ENCODE measurements at places on chromosomes 11 and 22.

GRCh38 chr22:28208036-28208435, 289.0 kb upstream of the PITPNB start:
- no peak for DNase-seq

DNA sequence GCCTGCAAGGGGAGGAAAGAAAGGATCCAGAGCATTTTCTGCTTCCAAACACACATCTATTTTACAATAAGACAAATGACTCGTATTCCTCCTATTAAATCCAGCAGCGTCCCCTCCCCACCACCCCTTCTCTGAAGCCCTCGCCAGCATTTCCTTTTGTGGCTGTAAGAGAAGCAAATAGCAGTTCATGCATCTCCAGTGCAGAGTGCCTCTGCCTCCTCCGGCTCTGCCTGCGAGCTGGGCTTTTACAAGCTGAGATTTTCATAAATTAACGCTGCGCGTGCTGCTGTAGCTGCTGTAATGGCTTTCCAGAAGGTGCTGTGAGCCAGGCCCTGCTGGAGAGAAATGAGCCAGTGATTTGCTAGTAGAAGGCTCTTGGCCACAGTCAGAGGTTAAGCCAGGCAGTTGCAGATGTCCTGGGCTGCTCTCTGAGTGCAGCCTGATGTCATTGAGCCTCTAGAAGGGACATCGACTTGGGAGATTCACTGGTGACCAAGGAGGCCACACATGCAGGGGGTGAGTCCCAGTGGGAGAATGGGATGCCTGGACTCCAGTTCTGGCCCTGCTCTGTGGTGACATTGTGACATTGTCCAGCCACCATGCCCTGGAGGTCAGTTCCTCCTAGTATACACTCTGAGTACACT, 134.5 kb upstream of the NAV2 start:
- no peak for DNase-seq

- no peak for DNase-seq
Measured at GRCh38 chr22:49737101-49737551, 90.5 kb downstream of the BRD1 start.

DNA sequence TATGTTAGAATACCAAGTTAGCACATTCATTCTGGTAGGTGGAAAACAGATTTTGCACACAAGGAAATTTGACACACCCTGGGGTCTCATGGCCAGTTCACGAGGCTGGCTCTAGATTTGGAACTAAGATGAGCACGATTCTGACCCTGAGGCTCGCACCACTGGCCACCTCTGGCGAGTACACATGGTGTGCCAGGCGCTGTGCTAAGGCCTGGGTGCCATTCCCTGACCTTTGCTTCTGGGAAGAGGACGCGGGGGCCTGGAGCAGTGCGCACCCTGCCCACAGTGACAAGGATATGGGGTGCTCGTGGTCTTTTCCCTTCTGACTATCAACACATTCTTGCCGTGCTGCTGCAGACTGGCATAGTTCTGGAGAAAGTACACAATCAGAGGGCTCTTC, 29.5 kb upstream of the DMC1 start:
- no peak for DNase-seq

DNA sequence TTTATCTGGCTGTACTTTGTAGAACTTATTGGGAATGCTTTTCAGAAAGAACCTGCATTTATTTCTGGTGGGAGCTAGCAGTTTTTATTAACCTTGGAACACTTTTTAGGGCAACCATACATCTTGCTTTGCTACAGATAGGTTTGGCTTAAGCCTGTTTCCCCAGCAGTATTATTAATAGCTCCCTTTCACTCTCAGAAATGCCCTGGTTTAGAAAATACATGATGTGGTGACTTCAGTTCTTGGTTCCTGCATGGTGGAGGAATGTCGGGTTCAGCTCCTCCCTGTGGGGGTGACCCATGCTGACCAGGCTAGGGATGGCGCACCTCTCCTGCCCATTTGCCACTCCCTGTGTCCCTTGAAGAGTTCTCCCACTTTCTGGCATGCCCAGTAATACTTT, 28.2 kb downstream of the ZBED4 start:
- DNase-seq, result no peak

DNA sequence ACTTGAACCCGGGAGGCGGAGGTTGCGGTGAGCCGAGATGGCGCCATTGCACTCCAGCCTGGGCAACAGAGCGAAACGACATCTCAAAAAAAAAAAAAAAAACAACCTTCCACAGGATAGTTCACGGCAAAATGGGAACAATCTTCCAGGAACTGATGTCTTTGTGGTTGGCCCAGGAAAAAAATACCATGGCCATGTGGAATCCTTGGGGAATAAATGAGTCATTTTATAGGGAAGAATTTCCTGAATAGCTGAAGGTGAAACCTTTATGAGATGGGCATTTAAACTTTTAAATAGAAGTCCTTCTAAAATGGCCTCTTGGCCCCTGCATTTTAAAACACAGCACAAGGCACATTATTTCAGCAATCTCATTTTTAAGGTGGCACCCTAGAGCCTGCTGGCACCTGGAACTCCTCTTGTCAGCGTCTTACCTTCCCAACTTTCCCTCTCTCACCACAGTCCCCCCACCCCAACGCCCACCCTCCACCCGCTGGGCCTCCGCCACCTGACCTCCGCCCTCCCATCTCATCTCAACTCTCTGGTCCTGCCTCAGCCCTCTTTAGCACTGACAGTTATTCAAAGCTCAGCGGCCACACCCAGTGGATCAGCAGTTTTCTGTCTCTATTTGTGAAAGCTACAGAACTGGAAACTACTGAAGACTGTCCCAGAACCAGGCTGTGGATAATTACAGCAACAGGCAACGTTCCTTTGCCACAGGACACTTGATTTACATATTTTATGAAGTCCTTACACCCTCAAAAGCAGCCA, 43.1 kb downstream of the SCGB1A1 start:
- DNase-seq, result no peak

DNA sequence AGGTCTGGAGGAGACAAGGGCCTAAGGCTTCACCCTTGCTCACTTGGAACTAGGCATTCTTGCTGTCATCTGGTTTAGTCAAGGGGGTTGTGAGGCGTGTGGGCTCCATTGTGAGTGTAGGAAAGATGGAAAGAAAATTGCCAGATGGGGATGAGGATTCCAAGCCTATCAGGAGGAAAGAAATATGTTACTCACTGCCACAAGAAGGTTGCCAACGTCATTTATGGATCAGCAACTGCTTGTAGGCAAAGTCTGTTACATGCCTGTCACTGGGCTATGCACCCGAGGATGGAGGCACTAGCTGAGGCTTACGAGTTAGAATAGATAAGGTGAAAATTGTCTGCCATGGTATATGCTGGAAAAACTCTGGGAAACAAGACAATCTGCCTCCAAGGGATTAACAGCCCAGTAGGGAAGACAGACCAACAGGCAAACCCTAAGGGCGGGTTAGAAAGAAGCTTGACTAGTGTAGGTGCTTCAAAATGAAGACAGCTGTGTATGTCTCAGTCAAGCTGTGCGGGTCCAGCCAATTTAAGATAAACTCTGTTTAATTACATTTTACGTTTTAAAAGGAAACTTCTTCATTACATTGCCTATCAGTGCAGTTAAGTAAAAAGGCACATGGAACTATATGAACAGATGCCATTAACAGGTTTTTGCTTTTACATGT, 47.4 kb downstream of the SNX19 start:
- no peak for DNase-seq

DNA sequence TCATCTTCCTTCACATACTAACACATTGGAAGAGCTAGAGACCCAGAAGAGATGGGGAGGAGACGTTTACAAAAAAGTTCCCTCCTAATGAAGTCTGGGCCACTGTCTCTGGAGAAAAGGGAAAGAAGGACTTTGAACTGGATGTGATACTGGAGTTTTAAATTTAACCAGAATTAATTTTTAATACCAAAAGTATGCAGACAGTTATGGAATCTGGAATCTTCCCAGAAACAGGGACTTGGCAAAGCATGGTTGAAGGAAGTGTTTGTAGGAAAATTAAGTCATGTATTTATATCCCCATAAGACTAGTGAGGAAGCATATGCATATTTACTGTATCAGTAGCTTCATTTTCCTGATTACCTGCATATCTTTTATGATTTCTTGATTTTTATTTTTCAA, 215.5 kb downstream of the TTC28 start:
- no peak for DNase-seq

GRCh38 chr11:117823294-117823945, 1.1 kb downstream of the FXYD2 start:
- no peak for DNase-seq

GRCh38 chr11:4019891-4020290, 74.7 kb upstream of the RRM1 start:
- no peak for DNase-seq

DNA sequence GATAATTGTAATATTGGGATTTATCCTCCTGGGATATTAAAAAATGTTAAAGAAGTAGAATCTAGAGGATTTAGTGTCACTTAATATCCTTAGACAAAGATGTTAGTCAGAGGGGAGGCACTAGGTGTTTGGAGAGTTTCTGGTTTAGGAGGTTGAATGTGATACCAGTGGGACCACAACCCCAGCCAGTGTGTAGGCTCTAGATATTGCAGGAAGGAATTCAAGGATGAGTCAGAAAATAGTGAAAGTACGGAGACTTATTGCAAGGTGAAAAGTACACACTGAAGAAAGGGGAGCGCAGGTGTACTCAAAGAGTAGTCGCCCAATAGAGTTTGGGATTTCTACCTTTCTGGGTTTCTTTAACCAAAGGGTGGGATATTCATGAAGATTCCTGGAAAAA, 5.7 kb upstream of the TMEM41B start:
- no peak for DNase-seq

- DNase-seq, result no peak
Measured at GRCh38 chr22:35375031-35375430, 5.9 kb upstream of the HMOX1 start.

GRCh38 chr11:31361743-31362142, 7.8 kb downstream of the DCDC1 start:
- no peak for DNase-seq

DNA sequence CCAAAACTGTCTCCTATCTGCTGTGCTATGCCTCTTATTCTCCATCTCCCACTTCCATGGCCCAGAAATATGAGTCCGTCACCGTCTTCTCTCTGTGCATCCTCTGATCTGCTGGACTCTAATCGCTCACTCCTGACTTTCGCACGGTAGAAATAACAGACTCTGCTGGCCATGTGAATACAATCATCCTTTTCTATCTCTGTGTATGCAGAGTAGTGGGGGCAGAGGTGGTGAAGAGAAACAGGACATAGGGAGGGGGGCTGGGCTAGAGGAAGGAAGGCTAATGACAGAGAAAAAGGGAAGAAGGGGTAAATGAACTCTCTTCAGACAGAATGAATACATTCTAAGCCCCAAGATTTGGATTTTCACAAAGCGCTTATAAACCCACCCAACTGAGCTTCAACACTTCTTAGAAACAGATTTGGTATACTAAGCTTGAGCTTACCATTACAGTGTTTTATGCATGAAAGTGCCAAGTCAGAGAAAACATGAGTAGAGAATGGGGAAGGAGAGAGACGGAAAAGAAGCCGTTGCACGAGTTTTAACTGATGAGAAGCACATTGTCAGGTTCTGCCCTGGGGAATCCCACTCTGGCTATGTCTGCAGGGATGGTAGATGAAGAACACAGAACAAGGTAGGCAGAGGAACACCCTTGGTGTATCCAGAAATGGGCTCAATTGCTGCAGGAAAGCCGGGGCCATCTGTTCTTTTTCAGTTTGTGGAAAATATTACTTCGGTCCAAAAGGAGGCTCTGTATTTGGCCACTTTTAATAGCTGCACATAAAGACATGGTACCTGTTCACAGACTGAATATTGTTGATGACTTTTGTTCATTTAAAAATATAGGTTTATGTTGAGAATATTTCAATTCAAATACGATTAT, 324.7 kb downstream of the ETS1 start:
- DNase-seq, result no peak

GRCh38 chr11:2945031-2945756, 16.0 kb upstream of the PHLDA2 start:
- DNase-seq, result no peak

DNA sequence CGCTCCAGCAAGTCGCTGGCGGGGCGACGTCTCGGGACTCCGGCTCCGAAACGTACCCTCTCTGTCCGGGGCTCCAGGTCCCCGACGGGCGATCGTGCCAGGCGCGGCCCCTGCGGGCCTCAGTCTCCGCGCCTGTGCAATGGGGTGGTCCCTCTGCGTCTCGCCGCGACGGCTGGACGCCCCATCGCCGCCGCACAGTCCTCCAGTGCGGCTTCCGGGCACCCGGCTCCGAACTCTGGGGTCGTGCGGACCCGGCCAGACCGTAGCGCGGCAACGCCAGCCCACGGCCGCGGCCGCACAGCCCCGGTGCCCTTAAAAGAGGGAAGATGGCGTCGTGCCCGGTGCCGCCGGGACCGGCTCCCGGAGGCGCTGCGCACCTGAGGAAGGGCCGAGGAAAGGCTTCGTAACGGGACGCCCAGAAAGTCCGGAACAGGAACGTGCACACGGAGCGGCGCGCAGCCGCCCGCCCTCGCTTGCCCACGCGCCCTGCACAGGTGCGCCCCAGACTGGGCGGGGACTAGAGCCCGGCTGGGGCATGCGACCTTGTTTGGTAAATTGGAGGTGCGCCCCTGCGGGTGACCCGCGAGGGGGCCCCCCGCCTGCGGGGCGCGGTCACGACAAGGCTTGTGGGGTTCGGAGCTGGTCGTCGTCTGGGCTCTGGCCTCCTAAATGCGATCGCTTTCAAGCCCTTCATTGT, 525 bp downstream of the BIK start:
- no peak for DNase-seq

DNA sequence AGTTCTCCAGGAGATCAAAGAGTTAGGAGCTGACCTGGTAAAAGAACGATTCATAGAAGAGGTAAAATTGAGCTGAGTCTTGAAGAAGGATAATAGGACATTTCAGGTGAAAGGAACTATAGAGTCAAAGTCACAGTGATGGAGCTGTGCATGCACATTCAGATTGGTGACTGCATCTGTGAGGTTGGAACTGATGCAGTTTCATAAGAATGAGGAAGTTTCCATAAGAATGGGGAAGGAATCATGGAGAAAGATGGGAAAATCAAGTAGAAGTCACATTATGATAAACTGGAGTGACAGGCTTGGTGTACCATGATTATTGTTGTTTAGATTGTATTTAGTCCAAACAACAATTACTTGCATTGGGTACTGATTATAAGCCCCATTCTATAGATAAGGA, 232.2 kb downstream of the FAM76B start:
- DNase-seq, result no peak

DNA sequence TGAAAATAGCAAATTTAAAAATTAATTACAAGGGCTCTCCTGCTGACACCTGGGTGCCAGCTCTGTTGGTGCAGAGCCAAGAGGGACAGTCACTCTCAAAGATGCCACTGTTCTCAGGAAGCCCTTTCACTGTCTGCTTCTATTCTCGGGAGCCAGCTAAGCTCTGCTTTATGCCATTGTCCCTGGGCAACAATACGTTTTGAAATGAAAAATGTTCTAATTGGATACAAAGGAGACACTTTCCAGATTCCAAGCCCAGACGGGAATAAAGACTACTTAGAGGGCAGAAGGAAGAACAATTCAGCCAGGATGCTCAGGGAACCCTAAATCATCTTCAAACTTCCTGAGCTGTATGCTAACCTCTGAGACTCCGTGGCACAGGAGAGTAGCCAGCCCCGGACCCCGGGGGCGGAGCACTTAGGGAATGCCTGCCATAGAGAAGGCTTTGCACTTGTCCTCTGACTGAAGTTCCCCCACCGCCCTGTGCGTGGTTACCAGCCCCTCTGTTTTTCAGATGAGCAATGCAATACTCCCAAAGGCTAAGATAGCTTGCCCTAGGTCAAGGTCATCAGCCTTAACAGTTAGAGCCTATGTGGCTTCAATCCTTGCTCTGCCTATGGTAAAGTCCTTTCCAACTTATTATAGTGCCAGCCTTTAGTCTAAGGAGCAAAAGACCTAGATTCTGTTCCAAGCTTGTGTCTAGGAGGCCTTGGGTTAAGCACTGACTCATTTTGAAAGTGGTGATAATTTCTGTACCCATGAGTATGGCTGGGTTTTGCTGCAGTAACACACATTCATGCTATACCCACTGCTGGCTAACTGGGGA, 150.9 kb downstream of the CACNA1I start:
- no peak for DNase-seq

All from esophagus squamous epithelium (tissue), 5 donors.